NCI-H1092 treated with DMSO at 0.1 percent for 48 hours (cell line): ENCODE measurements at places on chromosomes 5 and 9.

DNA sequence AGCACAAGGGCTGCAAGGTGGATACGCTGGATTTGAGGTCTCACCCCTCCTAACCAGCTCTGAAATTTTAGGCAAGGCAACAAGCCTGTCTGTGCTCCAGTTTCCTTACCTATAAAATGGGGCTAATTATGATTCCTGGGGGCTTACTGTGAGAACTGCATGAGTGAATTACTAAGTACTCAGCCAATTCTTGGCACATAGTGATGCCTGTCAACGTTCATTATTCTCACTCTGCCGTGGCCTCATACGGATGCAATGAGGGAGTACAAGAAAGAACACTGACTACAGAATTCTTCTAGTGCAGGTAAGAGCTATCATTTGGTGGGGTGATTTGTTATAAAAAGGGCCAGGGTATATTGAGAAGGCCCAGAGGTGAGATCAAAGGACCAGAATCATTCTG lies 16.7 kb downstream of the TNFSF8 start:
- no peak for DNase-seq

DNA sequence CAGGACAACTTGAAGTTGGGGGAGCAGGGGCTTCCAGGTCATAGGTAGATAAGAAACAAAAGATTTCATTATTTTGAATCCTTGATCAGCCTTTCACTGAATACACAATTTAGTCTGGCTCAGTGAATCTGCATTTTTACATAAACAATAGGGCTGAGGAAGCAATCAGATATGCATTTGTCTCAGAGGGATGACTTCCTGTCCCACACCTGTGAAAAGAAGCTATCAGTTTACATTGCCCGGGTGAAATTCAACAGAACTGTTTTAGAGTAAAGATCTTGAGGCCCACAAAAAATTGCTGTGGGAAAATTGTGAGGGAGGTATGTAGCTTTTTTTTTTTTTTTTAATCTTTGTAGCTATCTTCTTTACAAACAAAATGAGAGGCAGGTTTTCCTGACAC lies 38.3 kb downstream of the DNAJB5 start:
- no peak for DNase-seq

GRCh38 chr5:112861638-112861985 lies 525 bp downstream of the SRP19 start:
- DNase-seq: no peak

DNA sequence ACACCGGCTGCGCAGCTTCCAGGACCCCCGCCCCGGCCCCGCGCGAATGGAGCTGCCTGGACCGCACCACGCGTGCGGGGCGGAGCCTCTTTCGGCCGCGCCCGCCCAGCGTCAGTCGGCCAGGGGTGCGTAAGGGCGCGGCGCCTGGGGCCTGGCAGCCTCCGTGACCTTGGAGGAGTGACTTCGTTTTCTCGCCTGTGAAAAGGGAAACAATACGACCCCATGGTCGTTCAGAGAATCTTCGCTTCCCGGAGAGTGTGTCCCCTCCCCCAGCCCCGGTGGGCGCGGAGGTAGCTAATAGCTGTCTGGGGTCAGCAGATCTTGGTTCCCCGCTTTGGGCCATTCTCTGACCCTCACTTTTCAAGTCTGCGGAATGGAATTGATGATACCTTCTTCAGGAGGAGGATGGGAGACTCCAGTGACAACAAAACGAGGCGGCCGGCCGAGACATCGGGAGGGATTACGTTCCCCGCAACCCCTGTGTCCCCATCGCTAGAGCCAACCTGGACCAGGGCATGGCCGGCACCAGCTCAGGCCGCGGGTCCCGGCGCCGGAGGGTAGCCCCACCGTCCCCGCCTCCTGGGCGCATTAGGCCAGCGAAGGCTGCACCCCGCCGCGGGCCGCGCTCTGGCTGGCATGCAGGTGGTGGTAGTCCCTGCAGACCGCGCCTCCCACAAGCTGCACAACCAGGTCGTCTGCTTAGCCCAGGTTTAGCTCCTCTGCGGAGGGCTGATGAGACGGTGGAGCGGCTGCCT lies 5.5 kb upstream of the CDHR2 start:
- peak; percentile 30 for DNase-seq

DNA sequence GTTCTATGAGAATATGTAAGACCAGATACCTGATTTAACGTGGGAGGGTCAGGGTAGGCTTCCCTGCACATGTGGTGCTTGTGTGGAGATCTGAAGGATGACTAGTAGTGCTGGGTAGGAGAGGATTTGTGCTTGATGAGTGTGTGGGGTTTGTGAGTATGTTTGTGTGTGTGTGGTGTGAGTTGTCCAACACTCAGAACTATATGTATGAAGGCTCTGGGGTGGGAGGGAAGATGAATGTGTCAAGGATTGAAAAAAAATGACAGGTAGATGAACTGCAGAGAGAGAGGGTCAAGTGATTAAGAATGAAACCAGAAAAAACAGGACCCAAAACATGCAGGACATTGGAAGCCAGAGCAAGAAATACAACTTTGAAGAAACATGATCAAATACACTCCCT lies 154.6 kb upstream of the NR3C1 start:
- no peak for DNase-seq

- DNase-seq: no peak
Measured at GRCh38 chr9:73845539-73845938, 651.6 kb upstream of the RORB start.

DNA sequence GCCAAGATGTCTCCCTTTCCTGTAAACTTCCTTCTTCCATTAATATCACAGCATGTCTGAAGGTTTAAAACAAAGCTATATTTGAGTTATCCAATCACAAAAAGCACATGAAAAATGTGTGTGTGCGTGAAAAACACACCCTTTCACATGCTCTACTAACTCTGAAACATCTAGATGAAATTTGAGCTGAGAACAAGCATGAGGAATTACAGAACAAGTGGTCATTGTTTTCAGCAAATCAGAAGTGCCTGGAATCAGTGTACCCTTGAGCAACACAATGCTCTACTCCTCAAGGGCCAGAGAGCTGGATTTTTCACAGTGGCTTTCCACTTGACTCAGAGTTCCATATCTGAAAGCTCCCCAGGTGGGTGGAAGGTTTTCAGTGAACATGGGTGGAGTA lies 255.9 kb downstream of the PSAT1 start:
- no peak for DNase-seq

DNA sequence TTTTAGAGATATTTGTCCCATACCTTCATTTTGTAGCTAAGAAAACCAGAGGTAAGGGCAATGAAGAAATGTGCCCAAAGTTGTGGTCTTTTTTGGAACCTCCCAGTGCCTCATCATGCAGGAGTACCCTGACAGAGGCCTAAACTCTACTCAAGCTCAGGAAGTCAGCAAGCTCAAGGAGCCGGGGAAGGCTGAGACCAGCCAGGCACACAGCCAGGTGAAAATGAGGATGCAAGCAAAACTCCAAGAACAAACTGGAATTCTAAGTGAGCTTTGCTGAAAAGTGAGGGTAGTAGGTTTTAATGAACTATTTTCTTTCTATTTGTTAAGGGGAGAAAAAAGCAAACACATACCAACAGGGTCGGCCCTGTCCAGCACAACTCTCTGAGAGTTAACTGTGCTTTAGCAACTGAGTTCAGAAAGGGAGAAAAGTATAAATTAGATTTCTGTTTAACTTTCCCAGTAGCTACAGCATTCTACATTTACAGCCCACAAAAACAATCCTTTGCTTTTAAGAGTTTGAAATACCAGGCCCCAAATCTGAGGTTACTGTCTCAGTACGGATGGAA lies 146.4 kb downstream of the GNAQ start:
- DNase-seq: no peak

DNA sequence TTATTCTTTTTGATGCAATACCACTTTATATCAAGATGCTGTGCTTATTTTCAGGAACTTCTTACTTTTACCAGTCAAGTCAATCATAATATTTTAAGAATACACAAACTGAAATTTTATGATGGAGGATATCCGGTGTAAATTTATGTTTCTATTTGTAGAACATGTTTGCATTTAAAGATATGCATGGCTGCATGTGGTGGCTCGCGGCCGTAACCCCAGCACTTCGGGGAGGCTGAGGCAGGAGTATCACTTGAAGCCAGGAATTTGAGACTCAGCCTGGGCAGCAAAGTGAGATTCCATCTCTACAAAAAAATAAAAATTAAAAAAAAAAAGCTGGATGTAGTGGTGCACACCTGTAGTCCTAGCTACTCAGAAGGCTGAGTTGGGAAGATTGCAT lies 73.5 kb upstream of the ALDH1A1 start:
- no peak for DNase-seq

DNA sequence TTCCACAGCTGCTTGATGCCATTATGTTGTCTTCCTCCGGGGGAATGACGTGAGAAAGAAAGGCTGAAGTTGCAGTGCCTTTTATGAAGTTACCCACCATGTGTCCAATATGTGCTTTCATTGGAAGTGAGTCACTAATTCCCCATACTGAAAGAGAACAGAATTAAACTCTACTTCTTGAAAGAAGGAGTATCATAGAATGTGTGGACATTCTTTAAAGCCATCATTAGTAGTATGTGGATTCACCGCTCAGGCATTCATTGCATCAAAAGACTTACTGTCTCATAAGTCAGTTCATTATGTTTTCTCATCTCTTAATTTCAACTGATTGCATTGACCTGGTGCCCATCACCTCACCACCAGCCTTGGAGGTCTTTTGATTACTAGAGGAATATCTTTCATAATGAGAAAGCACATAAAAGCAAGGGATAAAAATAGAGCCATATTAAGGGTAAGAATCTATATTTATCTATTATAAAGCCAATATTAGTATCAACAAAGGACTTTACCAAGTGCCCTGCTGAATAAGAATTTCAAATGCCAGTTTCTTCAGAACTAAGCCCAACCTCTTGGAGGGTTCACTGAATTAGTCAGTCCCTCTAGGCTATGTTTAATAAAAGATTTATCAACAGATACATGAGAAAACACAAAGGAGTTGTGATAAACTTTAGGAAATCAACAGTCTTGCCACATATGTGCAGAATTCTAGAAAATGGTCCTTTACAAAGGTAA lies 516.1 kb downstream of the NTRK2 start:
- DNase-seq: no peak

DNA sequence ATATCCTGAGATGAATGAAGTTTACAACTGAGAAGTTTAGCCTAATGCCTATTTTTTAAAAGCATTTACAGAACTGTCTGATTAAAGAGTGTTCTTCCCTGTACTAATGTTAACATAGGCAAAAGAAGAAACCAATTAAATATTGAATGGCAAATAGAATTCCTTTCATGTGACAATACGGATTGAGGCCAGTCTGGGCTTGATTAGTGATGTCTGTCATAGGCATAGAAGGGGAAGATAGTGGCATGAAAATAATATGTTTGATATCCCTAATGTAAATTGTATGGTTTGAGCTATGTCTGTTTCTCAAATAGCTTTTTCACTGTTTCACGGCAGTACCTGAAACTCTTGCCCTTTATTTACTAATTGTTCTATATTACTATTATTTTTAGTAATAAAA lies 443.1 kb upstream of the CLINT1 start:
- DNase-seq: no peak

- peak; percentile 25 for DNase-seq
Measured at GRCh38 chr9:93945400-93946337, 9.5 kb downstream of the BARX1 start.

DNA sequence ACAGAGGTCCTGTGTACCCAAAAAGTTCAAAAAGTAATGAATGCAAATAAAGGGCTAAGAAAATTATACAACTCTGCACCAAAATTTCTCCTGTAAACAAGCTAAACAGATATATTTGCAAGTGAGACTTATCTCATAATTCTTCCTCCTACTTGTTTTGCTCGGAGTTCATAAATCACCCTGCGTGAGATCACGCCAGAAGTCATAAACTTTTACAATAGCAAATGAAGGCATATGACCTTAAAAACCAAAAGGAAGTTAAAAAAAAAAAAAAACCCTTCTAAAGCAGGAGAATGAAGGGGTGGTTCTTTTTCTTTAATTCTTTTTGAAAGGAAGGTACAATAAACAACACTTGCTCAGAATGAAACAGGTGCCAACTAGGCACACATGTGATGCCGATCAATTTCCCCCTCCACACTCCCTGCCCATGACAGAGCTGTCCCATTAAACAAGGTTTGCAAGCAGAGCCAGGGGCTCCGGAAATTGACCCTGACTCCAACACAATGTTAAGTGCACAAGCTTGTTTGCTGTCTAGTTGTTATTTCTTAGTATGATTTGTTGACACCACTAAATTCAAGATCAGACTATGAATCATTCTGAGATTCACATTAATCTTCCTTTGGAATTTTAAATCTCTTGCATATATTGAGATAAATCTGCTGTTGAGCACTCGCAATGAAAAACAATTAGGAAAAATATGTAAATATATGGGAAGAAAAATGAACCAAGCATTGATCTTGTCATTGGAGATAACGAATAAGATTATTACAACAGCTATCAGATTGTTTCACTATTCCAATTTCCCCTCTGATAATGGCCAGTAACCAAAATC lies 46.3 kb downstream of the DROSHA start:
- no peak for DNase-seq

GRCh38 chr5:88799938-88800535 lies 82.9 kb downstream of the MEF2C start:
- DNase-seq: no peak

DNA sequence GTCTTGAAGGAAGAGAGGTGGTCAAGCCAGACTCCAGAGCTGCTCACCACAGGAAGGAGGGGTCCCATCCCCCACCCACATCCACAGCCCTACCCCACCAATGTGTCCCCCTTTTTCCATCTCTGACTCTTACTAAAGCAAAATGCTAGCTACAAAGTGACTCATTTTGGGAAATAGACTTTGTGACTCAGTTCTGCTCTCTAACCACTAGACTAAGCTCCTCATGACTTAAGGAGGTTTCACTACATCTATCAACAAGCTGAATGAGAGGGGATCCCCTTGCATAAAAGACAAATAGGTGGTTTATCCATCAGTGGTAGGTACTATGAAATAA lies 35.1 kb upstream of the ADRB2 start:
- no peak for DNase-seq

- DNase-seq: no peak
Measured at GRCh38 chr5:128629157-128629556, 91.1 kb upstream of the FBN2 start.

- DNase-seq: no peak
Measured at GRCh38 chr5:176979669-176980068, 26.9 kb downstream of the UIMC1 start.

- no peak for DNase-seq
Measured at GRCh38 chr5:176369934-176370711, 4.8 kb downstream of the ARL10 start.

DNA sequence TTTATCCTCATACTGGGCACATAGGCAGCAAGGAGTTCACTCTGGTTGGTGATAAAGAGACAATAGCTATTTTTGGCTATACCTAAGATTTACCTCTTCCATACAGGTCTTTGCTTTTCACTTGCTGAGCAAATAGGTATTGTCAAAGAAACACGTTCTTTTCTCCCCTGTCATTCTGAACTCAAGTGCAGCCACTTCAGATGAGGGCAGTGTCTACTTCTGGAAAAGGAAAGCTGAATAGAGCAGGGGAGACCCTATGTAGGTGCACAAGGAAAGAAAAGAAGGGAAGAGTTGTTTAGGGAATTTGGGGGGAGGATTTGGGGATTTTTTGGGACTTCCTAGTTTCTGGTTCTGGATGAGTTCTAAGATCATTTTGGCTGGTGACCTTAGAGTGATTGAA lies 109.6 kb downstream of the ATP10B start:
- no peak for DNase-seq

GRCh38 chr9:94931036-94931633 lies 204.6 kb downstream of the AOPEP start:
- no peak for DNase-seq

- DNase-seq: no peak
Measured at GRCh38 chr9:27150746-27151406, 41.9 kb downstream of the TEK start.
